ENCODE measurements at places on chromosomes 4 and X. TPM values are rescaled to one million over a fixed set of nuclear protein-coding genes. Genes with fewer than 3 reads are reported as not detected.

Gene CXCL9
- total RNA-seq: not detected

Gene MAGEB18
- not detected for total RNA-seq

Gene HTT
- total RNA-seq: 107 TPM

Gene TLR10
- total RNA-seq: not detected

Gene MAB21L2
- 3.4 TPM for total RNA-seq

Gene SASH3
- total RNA-seq: not detected

Gene BEX2
- 150 TPM for total RNA-seq

Gene GATA1
- total RNA-seq: not detected

Gene HELT
- not detected for total RNA-seq

Gene TMEM35A
- total RNA-seq: 27.5 TPM

Gene CXorf51A
- not detected for total RNA-seq

Gene GLOD5
- total RNA-seq: not detected

Gene UVSSA
- 33.9 TPM for total RNA-seq

Gene PAGE3
- not detected for total RNA-seq

Gene EDNRA
- not detected for total RNA-seq

Gene RTL5
- total RNA-seq: 18.2 TPM

Gene ZXDA
- 3.4 TPM for total RNA-seq

Gene SEC24D
- 26.0 TPM for total RNA-seq

Gene TCEAL6
- not detected for total RNA-seq

Data from glutamatergic neuron (in vitro differentiated cells).